ENCODE measurements at places on chromosomes 1 and 21. TPM values are rescaled to one million over a fixed set of nuclear protein-coding genes. Genes with fewer than 3 reads are reported as not detected.

DNA sequence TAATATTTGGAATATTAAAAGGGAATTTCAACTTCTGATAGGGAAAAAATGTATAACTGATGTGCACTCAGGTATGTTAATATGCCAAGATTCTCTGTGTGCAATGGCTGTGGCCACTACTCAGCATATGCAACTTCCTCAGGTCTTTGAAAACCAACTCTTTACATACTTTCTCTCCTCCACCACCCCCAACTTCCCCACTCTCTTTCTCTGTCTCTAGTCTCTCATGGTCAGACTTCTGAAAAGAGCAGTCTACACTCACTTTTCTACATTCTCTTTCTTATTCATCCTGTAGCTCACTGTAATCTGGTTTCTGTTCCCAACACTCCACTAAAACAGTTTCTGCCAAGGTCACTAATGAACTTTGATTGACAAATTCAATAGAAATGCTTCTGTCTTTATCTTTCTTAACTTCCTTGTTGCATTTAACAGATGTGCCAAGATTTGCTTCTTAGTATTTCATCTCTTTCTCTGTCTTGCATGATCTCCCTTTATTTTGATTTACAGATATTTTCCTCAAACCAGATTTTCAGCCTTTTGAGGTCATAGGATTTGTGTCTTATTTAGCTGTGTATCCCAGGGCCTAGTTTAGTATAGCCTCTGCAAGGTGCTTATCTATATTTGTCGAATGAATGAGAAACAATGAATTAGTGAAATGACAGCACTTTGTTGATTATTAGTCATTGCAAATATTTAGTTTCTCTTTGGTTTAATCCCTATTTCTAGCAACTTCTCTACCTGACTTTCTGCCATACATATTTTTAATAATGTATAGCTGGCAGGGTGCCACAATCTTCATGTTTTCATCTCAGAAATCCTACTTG is 168.9 kb downstream of the LMO4 start:
- no peak for DNase-seq

The TSPEAR gene
- polyA plus RNA-seq = 2.6 TPM

The SLC35F3 gene
- polyA plus RNA-seq = not detected

DNA sequence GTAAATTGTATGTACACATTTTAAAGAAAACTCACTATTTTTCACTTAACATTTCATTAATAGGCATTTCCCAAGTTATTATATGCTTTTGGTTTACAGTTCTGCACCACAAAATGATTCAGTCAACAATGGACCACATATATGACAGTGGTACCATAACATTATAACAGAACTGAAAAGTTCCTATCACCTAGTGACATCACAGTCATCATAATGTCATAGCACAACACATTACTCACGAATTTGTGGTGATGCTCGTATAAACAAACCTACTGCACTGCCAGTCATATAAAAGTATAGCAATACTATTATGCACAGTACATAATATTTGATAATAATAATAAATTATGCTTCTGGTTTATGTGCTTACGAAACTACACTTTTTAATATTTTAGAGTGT is 30.9 kb downstream of the DNAI4 start:
- DNase-seq = no peak

GRCh38 chr1:55140546-55140983 is 74.6 kb downstream of the USP24 start:
- DNase-seq = peak; percentile 75

DNA sequence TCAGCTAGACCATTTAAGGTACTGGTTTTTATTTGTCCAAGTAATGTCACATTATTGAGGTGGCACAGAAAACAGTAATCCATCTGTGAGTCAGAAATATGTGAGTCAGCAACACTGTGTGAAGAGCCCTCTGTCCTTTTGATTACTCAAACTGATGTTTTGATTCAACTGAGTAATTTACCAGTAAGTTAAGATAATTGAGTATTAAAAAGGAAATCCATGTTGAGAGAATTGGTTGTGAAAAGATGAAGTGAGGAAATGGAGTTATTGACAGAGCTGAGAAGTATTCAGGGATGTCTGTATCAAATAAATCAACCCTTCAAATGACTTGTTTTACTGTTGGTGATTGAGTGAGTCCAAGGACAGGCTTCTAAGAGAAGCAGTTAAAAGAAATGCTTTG is 302.7 kb upstream of the SGIP1 start:
- no peak for DNase-seq

DNA sequence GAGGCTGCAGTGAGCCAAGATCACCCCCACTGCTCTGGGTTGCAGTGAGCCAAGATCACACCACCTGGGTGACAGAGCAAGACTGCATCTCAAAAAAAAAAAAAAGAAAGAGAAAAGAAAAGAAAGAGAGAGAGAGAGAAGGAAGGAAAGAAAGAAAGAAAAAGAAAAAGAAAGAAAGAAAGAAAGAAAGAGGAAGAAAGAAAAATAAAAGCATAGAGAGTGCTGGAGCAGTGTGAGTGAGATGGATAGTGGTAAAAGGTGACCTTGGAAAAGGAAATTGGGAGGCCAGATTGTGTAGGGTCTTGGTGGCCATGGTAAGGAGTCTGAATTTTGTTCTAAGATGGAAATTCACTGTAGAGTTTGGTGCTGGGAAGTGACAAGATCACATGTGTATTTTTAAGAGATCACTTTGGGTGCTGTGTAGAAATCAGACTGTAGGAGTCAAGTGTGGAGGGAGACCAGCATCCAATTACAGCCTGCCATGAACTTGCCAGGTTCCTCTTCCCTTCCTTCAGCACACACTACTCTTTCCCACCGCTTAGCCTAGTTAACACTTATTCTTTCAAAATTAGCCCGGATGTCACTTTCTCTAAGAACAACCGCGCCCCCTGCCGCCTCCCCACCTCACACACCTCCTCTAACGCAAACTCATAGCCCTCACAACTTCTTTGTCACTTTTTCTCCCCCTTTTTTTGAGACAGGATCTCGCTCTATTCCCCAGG is 17.9 kb downstream of the MTX1 start:
- DNase-seq = peak; percentile 74

- DNase-seq = no peak
Measured at GRCh38 chr21:40049931-40050290, 182.7 kb downstream of the PCP4 start.

DNA sequence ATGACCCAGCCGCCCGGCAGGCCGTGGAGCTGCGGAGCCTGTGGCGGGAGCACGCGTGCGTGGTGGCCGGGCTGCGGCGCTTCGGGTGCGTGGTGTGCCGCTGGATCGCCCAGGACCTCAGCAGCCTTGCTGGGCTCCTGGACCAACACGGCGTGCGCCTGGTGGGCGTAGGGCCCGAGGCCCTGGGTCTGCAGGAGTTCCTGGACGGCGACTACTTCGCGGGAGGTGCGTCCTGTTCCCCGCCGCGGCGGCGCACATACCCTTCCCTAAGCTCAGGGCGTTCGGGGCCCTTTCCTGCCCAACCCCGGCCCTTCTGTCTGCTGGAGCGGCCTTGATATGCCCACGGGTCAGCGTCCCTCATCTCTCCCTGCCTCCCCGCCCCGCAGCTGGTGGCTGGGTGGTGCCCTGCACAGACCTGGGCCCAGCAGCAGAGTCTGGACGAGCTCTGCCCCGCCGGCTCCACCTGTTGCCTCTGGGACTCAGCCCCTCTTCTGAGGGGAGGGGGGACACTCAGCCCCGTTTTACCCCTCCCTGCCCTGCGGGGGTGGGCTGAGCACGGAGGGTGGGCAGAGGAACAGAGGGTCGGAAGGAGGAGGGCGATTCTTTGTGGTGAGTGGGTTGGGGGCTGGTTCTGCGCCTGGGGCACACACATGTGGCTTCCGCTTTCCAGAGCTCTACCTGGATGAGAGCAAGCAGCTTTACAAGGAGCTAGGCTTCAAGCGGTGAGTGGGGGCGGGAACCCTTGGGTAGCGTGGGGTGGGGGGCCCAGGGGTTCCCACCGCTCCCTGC is 688 bp downstream of the PRXL2B start:
- peak; percentile 43 for DNase-seq

- DNase-seq = no peak
Measured at GRCh38 chr1:227612658-227613057, 49.3 kb downstream of the ZNF678 start.

The TFF2 gene
- polyA plus RNA-seq = not detected

The KCNA2 gene
- 0.19 TPM for polyA plus RNA-seq

- no peak for DNase-seq
Measured at GRCh38 chr1:25183126-25183980, 48.9 kb downstream of the SYF2 start.

The TTC13 gene
- polyA plus RNA-seq = 3.7 TPM

DNA sequence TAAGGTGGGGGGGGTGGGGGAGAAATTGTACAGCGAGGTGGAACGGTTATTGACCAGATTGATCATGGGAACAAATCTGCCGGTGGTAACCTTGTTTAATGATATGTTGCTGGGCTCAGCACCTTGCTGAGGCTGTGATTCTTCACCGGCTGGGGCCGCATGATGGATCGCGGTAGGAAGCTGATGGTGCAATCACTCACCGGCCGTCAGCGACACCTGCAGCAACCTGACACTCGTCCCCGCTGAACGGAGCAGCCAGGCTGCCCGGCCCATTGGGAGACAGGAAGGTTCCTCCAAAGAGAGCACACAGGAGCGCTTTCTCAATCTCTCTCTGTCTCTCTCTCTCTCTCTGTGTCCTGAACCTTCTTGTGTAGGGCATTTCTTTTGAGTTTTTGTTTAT is 128.5 kb upstream of the RRP15 start:
- no peak for DNase-seq

DNA sequence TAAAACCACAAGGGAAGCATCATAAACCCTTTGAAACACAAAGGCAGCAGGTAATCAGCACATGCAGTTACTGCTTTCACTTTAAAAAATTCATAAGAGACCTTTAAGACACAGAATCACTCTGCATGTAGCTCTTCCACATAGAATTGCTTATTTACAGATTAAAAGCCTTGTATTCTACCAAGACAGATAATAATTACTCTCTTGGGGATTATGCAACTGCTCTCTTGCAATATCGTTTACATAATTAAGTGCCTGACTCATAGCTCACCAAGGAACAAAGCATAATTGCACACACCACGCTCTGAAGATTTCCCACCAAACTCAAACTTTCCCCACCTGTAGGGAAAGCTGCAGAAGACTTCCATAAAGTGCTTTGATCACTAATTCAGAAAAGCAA is 87.9 kb downstream of the VAV3 start:
- no peak for DNase-seq

DNA sequence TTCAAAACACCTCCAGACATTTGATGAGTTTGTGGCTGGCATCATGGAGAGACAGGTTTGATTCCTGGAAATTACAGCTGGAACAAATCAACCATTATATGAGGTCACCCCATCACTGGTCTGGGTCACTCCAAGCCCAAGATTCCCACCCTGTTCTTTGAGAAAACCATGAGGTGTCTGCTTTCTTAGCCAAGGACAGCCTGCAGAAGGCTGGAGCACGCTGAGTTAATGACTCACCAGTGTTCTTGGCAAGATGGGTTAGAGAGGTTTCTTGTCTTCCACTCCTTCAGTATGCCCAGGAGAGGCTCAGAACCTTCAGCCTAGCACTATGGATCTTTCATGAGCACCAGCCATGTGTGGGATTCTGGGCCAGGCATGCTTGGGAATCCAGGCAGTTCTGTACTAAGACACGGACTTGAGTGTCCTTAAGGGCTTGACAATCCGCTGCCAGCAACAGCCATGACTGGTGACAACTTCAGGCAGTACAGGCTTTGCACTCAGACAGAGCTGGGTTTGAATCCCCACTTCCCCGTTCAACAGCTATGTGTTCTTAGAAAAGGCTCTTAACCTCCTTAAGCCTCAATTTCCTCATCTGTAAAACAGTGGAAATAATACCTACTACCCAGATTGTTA is 43.9 kb downstream of the GRHL3 start:
- DNase-seq = no peak

- no peak for DNase-seq
Measured at GRCh38 chr1:30250338-30250983, 472.9 kb downstream of the MATN1 start.

GRCh38 chr1:227092069-227092468 is 152.0 kb downstream of the COQ8A start:
- no peak for DNase-seq

The UBXN10 gene
- polyA plus RNA-seq = 0.53 TPM

The PPCS gene
- 50.7 TPM for polyA plus RNA-seq

DNA sequence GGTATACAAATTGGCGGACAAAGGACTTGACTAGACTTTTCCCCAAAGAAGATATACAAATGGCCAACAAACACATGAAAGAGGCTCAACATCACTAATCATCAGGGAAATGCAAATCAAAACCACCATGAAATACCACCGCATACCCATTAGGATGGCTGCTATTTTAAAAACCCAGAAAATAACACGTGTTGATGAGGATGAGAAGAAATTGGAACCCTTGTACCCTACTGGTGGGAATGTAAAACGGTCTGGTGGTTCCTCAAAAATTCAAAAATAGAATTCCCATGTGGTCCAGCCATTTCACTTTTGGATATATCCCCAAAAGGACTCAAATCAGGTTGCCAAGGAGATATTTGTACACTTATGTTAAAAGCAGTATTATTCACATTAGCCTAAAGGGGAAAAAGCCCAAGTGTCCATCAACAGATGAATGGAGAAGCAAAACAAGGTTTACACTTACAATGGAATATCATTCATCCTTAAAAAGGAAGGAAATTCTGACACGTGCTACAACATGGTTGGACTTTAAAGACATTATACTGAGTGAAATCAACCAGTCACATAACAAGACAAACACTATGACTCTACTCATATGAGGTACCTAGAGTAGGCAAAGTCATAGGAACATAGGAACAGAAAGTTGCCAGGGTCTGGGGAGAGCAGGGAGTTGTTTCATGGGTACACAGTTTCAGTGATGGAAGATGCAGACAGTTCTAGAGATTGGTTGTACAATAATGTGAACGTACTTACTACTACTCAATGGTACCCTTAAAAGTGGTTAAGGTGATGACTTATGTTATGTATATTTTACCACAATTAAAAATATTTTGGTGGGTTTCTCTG is 17.0 kb downstream of the CD34 start:
- DNase-seq = no peak

The KLF17 gene
- not detected for polyA plus RNA-seq

DNA sequence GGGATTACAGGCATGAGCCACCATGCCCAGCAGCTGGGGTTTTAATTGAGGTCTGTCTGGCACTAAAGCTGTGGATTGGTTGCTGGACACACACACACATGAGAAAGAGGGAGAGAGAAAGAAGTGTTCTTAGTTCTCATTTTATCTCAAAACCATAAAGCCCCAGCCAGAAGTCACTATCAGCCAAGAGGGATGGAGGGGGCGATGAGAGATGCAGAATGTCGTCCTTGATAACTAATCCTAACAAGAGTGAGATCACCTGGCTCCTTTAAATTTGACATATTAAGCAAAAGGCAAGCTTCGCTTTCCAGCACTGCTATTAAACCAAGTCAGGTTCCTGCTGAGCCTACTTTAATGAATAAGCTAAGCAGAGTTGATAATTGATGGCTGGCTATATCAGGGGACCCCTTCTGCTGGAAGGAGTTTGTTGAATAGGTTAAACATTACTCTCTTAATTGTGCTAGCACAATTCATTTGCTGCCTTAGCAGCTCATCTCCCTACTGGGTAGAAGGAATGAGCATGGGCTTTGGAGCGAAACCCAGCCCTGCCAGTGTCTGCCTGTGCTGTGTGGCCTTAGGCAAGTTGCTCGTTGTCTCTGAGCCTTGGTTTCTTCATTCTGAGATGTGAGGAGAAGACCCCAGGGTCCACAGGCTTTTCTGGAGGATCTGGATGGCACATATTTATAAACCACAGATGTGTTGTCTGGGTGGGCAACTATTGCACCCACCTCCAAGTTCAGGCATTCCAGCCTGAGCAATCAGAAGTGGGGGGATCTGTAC is 50.8 kb downstream of the ALPL start:
- no peak for DNase-seq

The CGN gene
- polyA plus RNA-seq = 0.08 TPM

The AMPD1 gene
- not detected for polyA plus RNA-seq
